Stimulated activated CD4-positive, alpha-beta T cell treated with anti-CD3 and anti-CD28 coated beads, Interleukin-4, amount 100 ng/mL, for 24 hours (primary cell): ENCODE measurements at places on chromosomes 5 and 9.

DNA sequence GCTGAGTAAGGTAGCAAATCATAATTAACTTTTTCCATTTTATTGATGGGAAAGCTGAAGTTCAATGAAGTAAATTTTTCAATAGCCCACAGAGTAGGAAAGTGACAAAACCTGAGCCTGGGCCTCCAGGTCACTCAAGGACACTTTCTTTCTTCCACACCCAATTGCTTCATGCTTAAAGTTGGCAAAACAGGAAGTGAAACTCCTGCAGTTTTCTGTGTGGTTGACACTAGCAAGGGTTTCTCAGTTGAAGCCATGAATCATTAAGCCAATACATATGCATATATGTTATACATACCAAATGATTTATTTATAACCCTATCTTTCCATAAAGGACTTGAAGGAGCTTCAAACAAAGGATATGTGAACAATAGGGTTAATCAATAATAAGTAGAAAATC lies 13.9 kb downstream of the TLR4 start:
- no peak for DNase-seq

GRCh38 chr5:52520171-52520570 lies 267.5 kb upstream of the ITGA1 start:
- no peak for DNase-seq

- DNase-seq, result no peak
These were observed 8.3 kb downstream of the BTF3 start for GRCh38 chr5:73506459-73506955.

DNA sequence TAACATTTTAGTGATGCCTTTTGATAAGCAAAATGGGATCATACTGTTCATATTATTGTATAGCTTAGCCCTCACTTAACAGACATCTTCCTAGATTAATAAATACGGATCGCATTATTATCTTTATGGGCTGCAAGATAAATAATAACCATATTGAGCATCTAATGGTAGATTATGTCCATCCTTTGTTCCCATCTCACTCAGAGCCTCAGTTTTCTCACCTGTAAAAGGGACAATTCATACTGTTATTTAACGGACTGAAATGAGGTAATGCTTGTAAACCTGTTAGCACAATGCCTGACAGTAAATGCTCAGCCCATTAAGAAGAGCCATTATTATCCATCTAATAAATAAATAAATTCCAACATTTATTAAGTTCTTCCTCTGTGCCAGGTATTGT lies 3.0 kb upstream of the RPL26L1 start:
- no peak for DNase-seq

GRCh38 chr5:168931638-168932345 lies 352.6 kb upstream of the PANK3 start:
- no peak for DNase-seq

- DNase-seq, result no peak
These were observed 32.0 kb downstream of the DAPK1 start for GRCh38 chr9:87529671-87530070.

DNA sequence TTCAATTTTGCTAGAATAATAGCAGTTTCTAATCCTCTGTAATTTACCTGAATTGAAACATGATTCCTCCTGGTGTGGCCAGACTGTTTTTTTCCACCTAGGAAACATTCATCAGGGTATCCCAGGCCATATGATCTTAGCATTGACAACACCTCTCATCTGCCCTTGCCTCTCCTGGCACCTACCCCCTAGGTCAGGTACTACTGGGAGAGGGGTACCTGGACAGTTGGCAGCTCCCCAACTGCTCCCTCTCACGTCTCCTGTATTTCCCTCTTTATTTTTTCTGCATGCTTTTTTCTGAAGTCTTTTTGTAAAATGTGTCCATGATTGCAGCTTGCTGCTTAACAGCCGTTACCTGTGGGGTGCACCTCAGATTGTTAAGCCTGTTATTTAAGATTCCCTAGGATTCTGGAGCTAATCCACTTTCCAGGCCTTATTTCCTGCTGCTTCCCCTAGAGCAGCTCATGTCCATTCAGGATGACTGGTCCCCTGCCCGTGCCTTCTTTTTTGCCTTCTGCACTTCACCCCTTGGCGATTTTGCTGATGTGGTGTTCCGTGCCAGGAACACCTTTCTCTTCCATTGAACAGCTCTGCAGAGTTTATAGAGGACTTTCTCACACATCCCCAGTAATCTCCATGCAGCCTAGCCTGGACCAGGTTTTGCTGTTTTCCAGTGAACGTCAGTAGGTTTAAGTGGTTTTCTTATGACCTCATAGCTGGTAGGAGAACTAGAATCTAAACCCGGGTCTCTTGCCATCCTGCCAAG lies 33.6 kb downstream of the SNX30 start:
- DNase-seq, result no peak

DNA sequence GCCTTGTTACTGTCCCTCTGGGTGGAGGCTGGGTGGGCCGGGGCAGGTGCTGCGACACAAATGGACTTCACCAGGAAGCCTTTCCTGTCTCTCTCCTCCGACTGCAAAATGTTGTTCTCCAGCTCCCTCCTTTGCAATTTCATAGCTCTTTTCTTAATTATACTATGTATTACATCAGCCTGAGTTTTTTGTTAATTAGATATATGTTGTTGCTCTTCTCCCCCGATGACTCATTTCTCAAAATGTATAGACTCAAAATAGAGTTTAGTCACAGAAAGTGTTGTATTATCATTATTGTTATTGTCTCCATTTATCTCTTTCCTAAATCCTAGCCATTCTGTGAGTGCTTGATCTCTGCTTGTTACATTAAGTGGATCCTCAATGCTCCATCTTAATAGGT lies 122.4 kb upstream of the OSMR start:
- no peak for DNase-seq

DNA sequence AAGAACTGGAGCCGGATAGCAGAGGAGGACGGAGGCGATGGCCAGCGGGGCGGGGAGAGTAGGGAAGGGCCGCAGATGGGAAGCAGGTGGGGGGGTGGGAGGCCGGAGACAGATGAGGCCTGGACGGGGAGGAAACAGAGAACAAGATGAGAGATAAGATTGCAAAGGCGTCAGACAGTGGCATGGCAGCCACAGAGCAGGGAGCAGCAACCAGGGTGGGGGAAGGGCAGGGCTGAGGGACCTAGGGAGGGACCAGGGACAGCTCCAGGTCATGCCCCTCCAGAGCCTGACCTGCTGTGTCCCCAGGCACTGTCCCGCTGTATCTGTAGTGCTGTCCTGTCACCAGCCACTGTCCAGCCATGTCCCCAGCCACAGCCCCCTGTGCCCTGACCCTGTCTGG lies 49.6 kb upstream of the LMX1B start:
- DNase-seq, result no peak

- no peak for DNase-seq
These were observed 72.7 kb downstream of the FAM78A start for GRCh38 chr9:131203431-131204218.

GRCh38 chr9:93132287-93132927 lies 1.6 kb downstream of the NINJ1 start:
- no peak for DNase-seq

GRCh38 chr9:113465599-113466140 lies 2.1 kb downstream of the RGS3 start:
- DNase-seq, result no peak

- DNase-seq, result no peak
These were observed 99.3 kb downstream of the SLC24A2 start for GRCh38 chr9:19689328-19690101.

- no peak for DNase-seq
These were observed 8.5 kb downstream of the CEP72 start for GRCh38 chr5:620586-621180.

DNA sequence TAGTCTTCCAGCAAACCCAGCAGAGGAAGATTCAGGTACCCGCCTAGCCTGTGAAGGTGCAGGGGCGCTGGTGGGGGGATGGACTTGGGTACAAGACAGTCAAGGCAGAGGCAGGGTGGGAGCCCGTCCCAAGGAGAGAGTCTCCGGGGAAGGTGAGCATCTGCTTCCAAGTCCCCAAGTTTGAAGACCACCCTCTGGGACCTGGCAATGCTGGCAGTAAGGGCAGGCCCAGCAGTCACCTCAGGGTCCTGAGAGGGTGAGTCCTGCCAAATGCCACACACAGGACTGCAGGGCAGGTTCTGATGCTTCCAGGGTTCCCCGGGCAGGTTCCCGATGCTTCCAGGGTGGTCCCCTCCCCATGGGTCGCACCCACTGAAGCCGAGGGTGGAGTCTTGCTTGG lies 261.8 kb upstream of the IRX1 start:
- DNase-seq, result no peak

- no peak for DNase-seq
These were observed 218.0 kb downstream of the DCP2 start for GRCh38 chr5:113194591-113194990.

GRCh38 chr9:70410368-70410767 lies 4.1 kb downstream of the KLF9 start:
- DNase-seq, result no peak

- peak; percentile 57 for DNase-seq
These were observed 8.5 kb upstream of the MGAT1 start for GRCh38 chr5:180810959-180811622.

- no peak for DNase-seq
These were observed 92.7 kb downstream of the DAB2IP start for GRCh38 chr9:121744002-121744686.

- no peak for DNase-seq
These were observed 53.8 kb upstream of the SNCAIP start for GRCh38 chr5:122258241-122258640.

DNA sequence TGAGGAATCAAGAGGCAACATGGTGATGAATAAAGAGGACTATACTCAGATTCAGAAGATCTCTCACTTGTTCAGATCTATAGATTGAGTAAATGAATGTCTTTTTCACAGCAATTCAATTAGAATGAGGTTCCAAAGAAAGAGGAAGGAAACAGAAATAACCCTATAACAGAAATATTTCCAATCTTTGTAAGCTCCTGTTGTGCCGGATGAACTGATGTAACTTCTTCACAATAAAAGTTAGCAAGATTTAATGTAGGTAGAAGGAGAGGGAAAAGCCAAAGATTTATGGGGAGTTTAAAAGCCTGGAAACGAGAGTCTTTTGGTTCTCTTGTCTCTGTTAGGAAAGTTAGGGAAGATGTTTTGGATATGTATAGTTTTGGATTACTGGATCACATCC lies 92.1 kb downstream of the PBX3 start:
- no peak for DNase-seq

DNA sequence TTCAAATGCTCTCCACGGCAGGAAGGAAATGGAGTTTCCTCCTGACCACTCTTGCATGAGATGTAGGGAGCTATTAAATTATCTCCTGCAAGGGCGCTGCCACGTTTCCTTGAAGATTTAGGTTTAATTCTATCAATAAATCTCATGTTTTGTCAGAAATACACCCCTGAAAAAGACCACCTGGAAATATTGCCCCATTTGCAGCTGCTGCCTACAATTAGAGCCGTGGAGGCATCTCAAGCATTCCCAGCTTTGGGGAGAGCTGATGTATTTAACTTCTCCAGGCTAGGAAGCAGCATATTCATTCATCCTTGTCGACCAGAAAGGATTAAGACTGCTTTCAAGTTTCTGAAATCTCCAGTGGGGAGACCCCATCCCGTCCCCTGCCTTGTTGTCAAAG lies 40.5 kb downstream of the CCNJL start:
- DNase-seq, result no peak

GRCh38 chr9:13431222-13431536 lies 151.7 kb upstream of the MPDZ start:
- DNase-seq, result no peak

DNA sequence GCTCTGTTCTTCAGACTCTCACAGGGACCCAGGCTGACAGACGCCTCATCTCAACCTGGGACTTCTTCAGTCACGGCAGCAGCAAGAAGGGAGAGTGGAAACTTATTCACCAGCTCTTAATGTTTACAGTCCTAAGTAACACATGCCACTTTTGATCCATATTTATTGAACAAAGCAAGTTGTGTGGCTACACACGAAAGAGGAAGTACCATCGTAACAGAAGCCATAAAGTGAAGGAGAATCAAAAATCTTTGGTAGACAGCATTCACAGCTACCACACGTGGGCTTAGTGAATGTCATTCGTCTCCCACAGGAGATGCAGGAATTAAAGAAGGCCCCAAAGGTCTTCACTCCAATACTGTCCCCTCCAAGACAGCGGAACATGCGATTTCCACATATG lies 582.6 kb downstream of the CETN3 start:
- DNase-seq, result no peak

GRCh38 chr5:127826011-127826410 lies 122.8 kb downstream of the CCDC192 start:
- no peak for DNase-seq
